C1 segment of cervical spinal cord (tissue), 14 donors: ENCODE measurements at places on chromosomes 3 and 15.

GRCh38 chr3:14391033-14391432 is 11.4 kb upstream of the SLC6A6 start:
- DNase-seq, result no peak

GRCh38 chr15:62894322-62895085 is 148.0 kb upstream of the TPM1 start:
- no peak for DNase-seq

DNA sequence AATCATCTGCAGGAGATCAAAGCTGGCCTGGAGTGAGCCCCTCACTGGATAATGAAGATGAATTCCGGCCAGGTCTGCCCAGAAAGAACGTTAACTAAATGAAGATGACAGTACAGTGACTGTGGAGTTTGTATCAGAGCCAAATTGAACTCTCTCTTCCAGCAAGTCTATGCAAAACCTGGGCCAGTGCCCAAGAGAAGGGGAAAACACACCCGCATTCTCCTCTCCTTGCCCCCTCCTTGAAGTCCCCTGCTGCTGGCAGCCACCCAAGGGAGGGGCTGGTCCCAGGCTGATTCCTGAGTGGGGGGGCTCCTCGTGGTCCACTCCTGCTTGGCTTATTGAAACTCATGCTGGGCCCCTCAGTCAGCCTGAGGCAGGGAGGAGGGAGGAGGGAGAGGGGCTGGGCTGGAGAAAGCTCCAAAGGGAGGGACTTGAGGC is 155.7 kb downstream of the RAB11A start:
- peak; percentile 14 for DNase-seq

GRCh38 chr3:138082085-138082991 is 33.1 kb downstream of the DZIP1L start:
- no peak for DNase-seq

DNA sequence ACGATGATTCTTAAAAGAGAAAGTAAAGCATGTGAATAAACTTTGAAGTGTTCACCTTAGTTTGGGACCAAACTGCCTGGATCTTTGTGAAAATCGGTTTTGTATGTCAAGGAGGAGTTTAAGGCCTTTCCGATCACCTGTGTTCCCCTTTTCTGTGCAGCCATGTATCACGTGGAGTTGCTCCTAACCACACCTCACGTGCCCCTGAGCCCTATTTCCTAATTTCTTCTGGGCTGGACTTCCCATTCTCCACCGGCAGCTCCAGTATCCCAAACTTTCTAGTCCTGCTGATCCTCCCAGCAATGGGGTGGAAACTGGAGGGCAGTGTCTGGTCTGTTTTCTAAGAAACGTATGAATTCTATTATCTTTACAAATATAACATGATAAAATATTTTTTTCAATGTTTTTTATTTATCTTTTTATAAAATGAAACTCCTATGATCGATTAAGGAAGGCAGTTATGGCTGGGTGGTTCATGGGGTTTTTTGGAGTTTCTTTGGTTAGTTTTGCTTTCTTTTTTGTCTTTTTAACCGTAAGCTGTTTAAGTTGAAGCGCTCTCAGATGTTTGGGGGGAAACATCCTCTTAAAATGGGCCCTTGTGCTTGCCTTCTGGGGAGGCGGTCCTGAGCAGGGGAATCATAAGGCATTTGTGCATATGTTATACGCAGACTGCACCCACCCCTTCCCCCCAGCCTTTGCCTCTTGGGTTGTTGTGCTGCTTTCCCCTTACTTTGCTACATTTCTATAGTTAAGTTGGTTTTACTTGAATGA is 43.6 kb upstream of the WWTR1 start:
- DNase-seq, result no peak

DNA sequence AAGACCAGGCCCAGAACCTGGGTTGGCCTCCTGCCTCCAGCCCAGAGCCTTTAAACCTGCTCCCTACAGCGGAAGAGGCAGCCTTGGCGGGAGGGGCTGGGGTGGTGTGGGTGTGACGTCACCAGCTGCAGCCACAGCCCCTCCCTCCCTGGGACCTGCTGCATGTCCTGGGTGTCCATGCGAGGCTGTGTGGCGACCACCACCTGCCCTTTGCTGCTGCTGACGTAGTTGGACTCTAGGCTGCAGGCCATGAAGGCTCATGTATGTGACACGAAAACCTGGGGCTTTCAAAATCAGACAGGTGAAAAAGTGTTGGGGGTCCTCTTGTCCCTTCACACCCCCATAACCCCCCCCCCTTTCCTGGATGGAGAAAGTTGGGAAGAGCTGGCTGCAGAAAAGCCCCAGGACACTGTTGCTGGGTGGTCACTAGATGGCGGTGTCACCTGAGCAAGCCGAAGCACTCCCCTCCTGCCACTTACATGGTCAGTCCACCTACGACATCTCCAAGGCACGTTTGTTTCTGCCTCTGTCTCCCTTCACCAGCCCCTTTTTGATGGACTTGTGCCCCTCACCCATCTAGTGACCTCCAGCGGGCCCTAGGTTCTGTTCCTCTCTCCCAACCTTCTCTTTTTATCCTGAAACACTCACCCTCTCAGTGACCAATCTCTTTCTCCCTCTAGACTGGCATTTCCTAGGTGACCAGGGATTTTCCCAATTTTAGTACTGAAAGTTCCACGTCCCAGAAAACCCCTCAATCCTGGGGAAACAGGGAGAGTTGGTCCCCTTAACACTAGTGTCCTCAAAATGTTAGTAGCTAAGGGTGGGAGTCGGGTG is 35.2 kb downstream of the SLC6A20 start:
- DNase-seq, result no peak

DNA sequence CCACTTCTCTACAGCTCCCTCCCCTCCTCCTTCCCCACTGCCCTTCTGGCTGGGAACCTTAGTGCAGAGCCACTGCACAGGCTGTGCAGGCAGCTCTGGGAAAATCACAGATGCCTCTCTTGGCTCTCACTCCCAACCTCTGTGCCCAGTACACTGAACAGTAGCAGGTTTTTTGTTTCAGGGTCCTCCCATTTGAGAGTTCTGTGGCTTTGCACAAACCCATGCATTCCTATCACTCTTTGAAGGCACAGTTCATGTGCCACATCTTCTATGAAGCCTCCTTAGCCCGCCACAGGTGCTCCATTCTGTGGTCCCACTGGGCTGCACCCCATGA is 103.9 kb downstream of the SNRK start:
- no peak for DNase-seq

- no peak for DNase-seq
Observed at GRCh38 chr3:55164191-55164590, 236.3 kb upstream of the LRTM1 start.

DNA sequence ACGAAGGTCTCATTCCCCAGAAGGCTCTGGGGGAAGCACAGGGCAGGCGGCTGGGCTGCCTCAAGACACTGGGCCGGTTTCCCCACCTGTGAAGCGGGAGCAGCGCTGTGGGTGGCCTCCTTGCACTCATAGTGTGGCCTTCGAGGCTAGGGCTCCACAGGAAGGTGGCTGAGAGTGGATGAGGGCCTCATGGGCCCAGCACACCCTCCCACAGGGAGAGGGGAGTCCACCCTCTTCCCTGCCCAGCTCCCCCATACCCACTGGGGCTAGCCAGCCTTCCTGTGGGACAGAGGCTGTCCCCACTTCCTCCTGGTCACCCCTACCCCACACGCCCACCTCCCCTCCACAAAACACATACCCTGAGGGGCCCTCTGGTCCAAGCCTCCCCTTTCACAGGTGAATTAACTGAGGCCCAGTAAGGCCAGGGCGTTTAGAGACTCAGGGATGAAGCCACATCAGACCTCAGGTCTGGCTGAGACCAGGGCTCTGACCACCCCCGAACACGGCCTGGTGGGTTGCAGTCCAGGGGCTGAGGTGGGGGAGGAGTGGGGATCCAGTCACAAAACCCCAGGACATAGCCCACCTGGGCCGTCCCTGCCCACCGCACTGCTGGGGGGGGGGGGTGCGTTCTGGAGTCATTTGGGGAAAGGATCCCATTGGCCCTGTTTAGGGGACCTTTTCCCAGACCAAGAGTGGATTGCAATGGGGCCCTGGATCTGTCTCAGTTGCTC is 1.1 kb downstream of the ANPEP start:
- no peak for DNase-seq

DNA sequence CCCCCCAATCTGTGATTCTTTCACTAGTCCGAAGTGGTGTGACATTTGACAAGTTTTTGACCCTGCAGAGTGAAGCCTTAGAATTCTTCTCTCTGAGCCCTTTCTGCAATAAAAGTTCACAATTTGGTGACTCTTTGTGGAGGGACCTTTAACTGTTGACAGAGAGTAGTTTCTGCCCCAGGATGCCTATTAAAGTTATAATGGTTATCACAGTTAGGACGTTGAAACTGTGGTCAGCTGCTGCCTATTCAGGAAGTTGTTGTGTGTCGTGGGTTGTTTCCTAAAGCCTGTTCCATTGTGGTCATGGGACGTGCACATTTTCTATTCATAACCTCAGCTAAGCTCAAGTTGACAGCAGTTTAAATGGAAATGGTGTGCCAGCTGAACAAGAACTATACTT is 274.5 kb downstream of the NEK10 start:
- DNase-seq, result no peak

DNA sequence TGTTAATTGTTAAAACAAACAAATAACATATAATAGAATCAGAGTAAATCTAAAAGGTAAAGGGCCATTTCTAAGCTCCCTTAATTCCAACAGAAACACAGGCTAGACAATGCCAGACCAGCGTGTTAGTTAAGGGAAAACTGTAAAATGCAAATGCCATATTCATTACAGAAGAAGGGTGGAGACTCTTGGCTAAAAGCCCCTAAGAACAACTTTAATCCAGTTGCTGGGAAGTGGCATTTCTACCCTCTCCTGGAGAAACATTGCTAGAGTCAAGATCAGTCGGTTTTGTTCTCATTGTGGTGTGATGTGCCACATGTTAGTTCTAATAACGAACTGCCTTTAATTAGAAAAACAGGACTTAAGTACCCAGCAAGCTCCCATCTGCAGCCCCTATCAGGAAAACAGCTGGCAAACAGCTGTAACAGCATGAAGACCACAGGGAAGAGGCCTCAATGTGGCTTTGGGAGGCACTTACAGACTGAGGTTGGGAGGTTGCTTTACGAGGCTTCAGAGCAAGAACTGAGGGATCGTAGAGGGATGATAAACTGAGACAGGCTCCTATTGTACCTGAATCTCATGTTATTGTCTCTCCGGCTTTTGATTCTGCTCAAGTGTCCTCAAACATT is 1134.8 kb downstream of the ROBO1 start:
- DNase-seq, result no peak

DNA sequence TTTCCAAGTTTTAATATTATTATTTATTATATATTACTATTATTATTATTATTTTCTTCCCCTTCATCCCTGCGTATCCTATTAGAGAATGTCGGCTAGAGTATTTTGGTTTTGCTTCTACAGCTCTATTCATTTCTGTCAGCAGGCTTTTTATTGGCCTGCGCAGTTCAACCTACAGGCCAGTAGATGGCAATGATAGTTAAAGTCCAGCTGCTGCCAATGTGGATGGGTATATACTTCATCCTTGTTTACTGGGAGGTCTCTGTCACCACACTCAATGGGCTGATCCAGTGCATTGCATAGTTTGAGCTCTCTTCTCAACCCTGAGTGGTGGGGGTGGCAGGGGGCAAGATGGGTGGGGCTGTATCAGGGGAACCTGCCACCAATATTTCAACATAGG is 799.8 kb downstream of the NSUN3 start:
- DNase-seq, result no peak

DNA sequence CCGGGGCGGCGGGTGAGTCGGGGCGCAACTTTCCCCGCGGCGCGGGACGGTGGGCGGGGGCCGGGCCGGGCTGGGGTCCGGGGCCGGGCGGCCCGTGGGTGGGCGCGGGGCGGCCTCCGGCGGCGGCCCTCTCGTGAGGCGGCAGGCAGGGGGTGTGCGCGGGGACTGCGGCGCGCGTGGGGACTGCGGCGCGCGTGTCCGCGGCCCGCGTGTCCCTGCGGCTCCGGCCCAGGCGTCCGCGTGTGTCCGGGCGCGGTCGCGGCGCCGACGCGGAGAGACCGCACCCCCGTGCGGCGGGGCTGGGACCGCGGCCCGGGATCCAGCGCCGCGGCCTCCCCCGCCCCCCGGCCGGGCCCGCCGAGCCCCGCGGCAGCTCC is 349 bp downstream of the PLXNA1 start:
- no peak for DNase-seq

DNA sequence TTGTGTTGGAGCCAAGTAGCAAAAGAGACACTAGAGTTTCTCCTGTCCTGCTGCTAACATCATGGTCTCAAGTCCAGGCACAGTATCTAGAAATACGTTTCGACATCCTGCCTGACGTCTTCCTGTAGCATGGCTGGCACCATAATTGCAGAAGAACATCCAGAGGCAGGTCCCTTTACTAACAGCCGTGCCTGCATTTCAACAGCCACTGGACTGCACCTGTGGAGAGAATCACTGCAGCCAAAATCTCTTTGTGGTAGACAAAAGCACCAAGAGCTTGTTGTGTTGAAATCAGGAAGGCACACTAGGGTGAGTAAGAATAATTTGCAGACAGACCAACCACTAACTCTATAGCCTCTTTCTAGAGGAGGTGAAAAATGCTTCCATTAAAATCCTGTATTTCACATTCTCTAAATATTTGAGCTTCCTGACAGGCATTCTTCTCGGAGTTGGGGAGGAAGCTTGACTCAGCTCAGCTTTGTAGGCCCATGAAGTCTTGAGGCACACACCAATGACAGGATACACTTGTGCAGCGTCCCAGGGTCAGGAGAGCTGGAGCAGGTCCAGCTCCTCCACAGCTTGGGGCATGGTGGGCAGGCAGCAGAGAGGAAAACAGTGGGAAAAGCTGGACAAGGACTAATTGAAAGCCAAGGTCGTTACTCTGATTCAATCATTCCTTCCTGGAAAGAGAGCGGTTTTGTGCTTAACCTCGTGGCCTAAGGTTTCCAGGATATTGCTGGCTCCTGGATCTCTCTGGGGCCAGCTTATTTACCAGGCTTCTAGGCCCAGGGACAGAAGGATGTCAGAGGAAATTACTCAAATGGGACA is 244.9 kb downstream of the FAM43A start:
- no peak for DNase-seq

DNA sequence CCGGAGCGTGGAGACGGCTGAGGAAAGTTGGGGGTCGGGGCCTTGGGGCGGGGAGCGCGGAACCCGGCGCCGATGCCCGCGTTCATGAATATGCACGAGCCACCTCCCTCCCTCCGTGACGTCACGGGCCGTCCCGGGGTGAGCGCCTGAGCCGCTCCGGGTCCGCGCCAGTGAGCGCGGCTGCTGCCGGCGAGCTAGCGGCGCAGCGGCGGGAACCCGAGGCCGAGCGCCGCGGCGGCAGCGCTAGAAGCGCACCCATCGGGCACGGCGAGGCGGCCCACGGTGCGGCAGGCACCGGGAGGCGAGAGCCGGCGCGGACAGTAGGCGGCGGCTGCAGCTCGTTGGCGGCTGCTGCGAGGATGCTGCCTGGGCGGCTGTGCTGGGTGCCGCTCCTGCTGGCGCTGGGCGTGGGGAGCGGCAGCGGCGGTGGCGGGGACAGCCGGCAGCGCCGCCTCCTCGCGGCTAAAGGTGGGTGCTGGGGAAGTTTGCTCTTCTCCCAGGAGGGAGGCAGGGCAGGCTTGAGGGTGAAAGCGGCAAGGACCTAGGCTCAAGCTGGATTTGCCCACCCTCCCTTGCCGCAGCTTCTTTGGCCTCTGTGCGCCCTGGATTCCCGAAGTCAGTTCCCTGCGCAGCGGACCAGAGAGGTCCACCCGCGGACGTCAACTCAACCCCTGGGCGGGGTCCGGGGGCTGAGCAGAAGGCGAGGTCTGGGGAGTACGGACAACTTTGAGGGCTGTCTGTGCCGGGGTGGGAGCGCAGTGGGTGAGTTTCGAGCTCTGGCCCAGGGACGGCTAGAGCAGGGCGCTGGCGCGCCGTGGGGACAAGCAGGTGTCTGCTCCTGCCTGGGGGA is at the start of gene CLSTN2:
Gene CLSTN2 (plus strand): TSS at position 170 of the 850 bp plus-strand sequence.
- no peak for DNase-seq
